ENCODE measurements at places on chromosomes 11 and 22.

GRCh38 chr11:71505001-71505400 lies 22.1 kb upstream of the KRTAP5-7 start:
- DNase-seq: no peak

DNA sequence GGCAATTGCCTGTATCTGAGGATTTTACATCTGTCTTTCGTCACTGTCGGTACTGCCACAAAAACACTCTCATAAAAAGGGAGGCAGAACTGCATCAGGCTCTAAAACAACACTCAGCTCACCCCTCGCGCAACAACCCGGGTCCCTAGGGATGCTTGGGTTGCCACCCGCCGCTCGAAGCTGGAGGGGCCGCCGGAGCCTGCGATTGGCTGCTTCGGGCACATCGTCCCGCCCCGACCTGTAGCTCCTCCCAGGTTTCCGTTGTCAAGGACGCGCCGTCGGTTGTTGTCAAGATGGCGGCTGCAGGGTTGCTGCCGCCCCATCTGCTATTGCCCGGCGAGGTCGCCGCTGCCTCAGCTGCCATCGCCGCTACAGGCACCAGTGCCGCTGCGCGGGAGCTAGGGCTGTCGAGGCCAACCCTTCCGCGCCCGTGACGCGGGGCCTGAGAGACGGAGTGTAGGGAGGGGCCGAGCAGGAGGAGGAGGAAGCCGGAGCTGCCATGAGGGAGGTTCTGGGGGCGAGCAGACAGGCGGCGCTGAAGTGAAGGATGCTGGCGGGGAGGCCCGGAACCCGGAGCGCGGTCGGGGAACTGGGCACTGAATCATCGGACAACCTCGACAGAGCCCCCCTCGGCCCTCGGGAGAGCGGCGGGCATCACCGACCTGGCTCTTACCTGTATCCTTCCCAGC lies at the start of gene CEP126:
TSS of gene CEP126 (plus strand) at position 273 of the 689 bp plus-strand sequence. CDS start at position 548, 275 bp downstream.
- DNase-seq: peak; percentile 91

- DNase-seq: no peak
Measured at GRCh38 chr11:134277183-134278001, 1.2 kb downstream of the GLB1L3 start.

GRCh38 chr22:48749555-48750227 lies 1078.0 kb downstream of the BRD1 start:
- no peak for DNase-seq

- DNase-seq: no peak
Measured at GRCh38 chr11:6850526-6850925, 5.0 kb downstream of the OR10A5 start.

- peak; percentile 48 for DNase-seq
Measured at GRCh38 chr11:18731949-18732821, 6.2 kb upstream of the IGSF22 start.

DNA sequence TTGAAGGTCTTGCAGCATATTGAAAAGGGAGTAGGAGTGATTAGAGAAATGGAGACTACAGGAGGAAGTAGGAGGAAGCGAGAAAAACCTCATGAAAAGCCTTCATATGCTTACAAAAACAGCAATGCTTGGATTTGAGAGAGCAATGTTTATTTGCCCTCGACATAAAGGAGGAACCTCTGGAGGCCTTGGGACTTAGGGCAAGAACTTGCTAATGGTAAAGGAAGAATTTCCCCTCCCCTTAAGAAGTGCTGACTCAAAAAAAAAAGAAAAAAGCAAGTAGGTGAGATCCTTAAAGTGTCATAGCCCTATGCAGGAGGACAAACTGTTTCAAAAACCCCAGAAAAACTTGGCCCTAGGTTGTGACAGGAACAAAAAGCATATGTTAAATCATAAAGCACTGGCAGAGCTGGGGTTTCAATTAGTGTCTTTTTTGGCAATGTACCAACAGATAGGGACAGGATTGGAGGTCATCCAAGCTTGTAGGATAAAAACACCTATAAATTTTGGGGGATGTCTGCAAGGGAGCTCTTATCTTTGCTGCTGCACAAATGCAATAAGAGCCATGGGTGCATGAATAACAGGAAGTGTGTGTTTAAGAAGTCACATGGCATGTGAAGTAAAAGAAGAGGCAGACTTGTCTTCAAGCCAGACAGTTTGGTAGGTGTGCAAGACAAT lies 4.9 kb downstream of the GLYAT start:
- DNase-seq: no peak

DNA sequence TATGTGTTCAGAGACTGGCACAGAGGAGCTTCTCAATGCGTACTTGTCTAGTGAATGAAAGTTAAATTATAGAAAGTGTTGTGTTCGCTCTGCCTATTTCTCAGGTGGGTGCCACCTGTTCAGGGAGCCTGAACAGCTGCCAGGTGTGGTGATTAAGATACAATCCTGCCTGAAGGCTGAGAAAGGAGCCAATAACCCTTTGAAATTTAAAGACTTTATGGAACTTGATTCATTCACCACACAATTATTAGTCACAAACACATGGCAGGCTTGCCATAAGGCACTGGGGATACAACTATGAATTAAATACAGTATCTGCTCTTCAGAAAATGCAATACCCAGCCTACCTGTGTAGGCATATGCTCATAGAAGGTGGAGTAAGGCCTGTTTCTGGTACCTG lies 92.9 kb upstream of the AMOTL1 start:
- DNase-seq: no peak

DNA sequence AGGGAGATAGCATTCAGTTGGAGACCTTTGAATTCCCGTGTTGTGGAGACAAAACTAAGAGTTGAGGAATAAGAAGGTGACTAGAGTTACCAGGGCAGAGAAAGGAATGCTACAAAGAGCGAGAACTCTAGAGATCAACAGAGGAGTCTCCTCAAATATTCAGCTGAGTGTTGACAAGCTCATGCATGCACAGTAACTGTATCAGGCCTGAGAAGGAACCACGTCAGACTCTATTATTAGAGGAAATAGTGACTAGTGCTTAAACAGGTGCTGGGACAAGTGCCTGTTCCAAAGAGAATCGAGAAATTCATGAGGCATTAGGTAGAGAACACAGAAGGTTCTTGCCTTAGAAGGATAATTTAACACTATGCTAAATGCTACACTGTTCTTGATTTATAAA lies 333.8 kb upstream of the CHORDC1 start:
- DNase-seq: no peak

DNA sequence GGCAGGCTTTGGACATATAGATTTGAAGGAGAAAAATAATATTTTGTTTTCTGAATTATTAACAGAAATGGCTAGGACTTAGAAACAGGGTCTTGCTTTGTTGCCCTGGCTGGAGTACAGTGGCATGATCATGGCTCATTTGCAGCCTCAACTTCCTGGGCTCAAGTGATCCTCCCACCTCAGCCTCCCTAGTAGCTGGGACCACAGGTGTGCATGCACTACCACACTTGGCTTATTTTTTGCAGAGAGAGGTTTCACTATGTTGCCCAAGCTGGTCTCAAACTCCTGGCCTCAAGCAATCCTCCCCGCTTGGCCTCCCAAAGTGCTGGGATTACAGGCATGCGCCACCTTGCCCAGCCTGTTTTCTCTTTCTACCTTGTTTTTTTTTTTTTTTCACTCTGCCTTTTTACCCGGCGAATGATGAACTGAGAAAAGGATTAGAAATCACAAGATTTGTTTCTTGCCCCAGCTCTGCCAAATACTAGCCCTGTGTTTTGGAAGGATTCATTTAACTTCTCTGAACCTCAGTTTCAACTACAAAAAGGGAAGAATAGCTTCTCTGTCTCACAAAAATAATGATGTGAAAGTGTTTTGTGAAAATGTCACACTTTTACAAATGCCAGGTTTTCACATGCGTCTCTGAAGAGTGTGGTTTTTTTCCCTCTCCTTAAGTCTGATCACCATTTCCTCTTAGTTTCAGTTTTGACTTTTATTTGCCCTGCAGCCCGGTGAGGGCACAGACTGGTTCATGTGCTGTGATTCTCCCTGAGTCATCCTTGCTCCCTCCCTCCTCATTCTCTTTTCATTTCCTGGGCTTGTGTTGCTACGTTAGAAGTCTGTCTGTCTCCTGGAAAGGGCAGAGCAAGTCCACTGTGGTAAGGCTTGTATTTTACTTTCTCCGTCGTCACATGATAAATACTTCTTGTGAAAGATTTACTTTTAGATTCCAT lies 67.7 kb downstream of the BCL2L13 start:
- DNase-seq: no peak

GRCh38 chr22:50564289-50564688 lies 1.6 kb upstream of the SYCE3 start:
- DNase-seq: no peak

DNA sequence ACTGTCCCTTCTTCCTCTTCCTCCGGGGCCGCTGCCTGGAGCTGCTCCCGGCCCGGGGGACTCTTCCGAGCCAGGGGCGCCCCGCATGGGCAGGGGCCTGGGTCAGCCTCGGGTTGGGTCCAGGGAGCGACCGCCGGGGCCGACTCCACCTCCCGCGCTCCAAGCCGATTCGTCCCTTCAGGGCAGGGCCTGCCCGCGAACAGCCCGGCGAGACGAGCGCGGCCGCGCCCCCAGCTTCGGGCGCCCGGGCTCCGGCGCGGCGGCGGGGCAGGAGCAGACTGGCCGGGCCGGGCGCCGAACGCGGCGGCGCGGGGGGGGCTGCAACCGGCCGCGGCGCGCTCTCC lies at the start of gene LARGE1:
TSS of gene LARGE1 (minus strand) at position 280 of the 344 bp plus-strand sequence.
- no peak for DNase-seq

DNA sequence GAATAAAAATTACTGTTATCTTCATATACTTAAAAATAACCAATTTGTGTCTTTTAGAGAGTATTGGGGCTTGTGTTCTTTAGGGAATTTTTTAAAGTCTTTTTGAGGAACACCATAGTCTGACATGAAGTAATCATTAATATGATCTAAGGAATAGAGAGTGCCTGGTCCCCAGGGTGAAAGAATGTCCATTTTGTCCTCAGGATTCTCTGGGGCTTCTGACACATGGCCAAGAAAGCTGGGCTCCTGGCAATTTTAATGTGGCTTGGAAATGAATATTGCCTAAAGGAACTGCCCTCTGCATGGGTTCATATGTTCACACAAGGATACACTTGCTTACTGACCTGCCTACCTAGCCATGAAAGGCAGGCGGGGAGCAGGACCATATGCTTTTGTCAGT lies 33.7 kb downstream of the NF2 start:
- no peak for DNase-seq

DNA sequence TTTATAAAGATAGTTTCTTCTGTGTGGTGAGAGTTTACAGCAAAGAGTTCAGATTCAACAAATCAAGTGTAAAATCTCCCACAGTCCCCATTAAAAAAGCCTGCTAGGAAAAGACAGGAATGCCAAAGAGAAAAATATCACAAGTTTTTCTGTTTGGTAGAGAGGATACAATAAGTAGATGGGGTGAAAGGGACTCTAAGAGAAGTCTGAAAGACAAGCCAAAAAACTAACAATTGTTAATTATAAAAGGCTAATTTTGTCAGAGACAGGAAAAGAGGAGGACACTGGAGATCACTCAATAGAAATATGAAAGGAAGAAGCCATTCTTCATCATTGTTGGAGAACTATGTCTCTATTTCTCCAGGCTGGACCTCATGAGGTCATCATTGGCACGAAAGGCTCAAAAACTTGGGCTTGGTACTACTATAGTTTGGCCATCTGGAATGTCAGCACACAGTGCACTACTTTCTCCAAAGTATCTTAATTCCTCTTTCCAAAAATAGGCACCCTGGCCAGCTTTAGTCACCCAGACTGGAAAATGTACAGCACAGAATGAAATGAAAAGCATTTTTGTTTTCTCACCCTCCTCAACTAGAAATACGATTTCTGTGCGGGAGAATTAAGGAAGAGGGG lies 531 bp upstream of the SOX6 start:
- no peak for DNase-seq

DNA sequence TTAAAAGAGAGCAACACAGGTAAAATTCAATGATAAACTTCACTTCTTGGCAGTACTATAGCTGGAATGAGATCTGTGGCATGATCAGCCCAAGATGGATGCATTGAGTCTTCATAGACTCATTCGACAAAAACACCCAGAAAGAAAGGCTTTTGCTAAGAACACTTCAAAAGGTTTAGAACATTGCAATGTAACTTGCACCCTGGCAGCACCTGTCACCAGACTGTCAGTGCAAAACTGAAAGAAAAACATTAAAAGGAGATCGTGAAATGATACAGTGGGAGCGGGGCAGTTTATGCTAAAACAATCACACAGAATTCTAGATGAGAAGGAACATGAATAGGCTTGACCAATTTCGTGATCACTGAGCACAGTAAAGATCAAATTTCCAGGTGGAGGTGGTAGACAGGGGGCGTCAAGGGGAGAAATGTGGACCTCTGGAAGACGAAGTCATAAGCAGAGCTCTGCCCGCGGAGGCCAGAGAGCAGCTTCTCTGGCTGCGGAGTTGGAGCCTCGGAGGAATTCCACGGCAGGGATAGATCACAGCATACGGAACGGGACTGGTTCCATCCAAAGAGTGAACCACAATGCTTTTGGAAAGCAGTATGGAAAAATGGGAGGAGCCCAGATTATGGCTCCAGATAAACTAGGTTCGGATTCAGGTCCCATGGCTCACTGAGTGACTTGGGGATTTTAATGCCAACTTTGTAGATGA lies 11.9 kb downstream of the VSIG10L2 start:
- no peak for DNase-seq

DNA sequence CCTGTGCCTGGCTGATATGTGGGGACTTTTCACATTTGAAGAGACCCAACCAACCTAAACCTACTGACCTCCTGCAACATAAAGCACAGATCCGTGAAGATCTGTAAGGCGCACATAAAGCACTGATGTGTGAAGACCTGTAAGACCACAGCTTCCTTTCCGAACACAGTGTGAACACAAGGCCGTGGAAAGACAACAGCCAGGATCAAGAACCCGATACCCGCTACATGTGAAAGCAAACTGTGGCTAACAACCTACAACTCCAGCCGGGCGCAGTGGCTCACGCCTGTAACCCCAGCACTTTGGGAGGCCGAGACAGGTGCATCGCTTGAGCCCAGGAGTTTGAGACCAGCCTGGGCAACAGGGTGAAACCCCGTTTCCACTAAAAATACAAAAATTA lies 17.6 kb upstream of the PPFIA1 start:
- no peak for DNase-seq

DNA sequence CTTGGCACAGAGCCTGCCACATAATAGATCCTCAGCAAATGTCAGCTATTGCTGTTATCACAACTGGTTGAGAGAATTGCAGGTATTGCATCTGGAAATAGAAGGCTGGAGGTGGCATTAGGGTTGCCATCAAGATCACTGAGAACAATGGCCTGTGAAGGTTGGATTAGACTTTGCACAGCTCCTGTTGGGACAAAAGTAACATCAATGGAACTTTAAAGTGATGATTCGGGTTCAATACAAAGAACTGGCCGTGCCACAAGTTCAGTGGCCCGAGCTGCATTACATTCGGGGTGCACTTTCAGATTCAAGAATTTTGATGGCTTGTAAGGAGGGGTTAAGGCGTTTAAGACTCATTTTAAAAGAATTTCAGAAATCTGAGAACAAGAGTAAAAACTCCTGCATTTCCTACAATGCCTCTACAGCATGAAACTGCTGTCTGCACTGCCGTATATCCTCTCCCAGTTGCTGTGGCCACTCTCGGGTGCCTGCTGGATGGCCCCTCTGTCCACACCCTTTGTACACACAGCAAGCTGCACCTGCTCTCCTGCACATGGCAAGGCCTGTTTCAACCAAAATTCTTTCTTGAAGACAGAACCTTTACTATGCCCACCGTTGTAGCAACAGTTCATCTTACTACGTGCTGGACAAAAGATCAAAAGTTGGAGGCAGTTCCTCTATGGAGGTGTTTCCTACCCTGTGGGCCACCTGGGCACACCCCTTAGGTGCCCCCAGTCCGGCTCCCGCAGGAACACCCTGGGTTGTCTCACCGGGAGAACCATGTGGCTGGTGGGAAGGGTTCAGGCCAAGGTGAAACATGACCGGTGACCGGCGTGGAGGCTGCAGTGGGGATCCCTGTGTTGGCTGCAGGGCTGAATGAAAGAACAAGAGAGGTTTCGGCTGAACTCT lies 17.5 kb upstream of the SHANK2 start:
- DNase-seq: no peak

Data from effector memory CD4-positive, alpha-beta T cell (primary cell).